Activated naive CD4-positive, alpha-beta T cell treated with anti-CD3 and anti-CD28 coated beads, Interleukin-2, amount 50 U/mL, for 72 hours (primary cell): ENCODE measurements at places on chromosomes 3 and 15.

DNA sequence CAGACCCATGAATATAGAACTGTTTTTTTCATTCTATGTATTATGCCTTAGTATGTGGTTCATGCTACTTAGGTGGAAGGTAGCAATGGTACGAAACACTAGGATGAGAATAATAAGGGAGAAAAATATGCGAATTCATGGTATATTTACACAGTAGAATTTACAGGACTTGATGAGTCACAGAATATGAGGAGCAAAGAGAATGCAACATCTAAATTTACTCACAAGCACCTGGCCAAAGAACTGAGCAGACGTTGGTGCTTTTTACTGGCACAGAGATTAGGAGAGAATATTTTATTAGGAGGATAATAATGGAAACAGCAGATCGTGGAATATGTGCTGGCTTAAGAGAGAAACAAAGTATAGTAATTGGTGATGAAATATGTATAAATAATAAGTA lies 785.4 kb upstream of the ROBO1 start:
- no peak for DNase-seq

DNA sequence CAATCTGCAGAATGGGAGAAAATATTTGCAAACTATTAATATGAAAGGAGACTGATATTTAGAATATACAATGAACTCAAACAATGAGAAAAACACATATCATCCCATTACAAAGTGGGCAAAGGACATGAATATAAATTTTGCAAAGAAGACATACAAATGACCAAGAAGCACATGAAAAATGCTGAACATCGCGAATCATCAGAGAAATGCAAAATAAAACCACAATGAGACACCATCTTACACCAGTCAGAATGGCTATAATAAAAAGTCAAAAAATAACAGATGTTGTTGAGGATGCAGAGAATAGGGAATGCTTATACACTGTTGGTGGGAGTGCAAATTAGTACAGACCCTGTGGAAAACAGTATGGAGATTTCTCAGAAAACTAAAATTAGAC lies 83.6 kb downstream of the RAP2B start:
- no peak for DNase-seq

DNA sequence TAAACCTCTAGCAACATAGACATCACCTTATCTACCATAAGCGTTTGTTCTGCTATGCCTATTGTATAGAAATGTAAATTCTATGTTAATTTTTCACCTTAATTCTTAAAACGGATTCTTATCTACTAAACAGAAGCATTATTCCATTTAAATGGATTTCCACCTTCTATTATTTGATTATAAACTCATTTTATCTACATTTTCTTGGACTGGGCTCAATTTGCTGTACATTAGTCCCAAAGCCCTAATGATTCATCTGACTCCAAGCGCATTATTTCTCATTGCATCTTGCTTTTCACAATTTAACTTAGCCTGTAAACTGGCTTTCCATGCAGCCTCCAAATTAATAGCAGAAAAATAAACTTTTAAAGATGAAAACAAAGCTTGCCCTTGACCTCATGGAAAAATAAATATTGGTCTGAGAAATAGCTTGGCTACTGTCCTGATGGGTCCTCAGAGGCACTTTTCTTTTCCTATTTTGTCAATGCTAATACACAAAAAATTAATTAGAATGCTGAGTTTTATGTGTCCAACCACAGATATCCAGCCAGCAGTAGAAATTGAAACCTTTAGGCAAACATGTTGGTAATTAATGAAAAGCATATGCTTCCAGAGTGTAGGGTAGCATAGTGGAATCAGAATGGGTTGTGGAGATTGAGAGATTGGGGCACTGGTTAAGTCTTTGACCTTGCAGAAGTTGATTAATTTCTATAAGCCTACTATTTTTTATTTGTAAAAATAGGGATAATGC lies 81.4 kb upstream of the CFAP20DC start:
- no peak for DNase-seq

DNA sequence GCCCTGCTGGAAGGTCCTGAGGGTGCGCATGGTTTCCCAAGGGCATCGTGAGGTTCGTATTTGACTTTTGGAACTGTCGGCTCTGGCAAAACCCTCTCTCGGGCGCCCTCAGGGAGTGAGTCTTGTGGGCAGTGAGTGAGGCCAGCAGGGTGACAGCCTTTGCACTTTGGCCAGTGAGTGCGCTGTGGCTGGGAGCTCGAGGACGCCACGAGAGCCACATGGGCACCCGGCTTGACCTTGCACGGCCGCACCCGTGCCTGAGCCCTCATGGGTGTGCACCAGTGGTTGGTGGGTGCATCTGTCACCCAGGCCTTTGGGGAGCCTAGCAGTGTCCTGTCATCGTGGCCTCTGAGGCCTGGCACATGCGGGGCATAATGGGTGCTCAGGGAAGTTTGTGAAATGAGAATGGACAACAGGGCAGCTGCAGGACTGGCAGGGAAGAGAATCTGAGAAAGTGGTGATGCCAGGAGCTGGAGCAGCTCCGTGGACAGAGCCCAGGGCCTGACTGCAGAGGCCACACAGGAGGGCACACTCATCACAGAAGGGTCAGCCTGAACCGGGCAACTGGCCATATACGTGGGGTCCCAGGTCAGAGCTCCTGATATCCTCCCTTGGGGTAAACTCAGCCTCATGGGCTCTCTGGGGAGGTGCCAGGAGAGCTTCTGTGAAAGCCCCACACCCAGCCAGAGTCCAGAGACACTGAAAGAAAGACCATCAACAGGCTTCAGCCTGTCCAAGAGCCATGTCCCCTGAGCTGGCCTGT lies 30.4 kb upstream of the SNRPA1 start:
- peak; percentile 41 for DNase-seq

DNA sequence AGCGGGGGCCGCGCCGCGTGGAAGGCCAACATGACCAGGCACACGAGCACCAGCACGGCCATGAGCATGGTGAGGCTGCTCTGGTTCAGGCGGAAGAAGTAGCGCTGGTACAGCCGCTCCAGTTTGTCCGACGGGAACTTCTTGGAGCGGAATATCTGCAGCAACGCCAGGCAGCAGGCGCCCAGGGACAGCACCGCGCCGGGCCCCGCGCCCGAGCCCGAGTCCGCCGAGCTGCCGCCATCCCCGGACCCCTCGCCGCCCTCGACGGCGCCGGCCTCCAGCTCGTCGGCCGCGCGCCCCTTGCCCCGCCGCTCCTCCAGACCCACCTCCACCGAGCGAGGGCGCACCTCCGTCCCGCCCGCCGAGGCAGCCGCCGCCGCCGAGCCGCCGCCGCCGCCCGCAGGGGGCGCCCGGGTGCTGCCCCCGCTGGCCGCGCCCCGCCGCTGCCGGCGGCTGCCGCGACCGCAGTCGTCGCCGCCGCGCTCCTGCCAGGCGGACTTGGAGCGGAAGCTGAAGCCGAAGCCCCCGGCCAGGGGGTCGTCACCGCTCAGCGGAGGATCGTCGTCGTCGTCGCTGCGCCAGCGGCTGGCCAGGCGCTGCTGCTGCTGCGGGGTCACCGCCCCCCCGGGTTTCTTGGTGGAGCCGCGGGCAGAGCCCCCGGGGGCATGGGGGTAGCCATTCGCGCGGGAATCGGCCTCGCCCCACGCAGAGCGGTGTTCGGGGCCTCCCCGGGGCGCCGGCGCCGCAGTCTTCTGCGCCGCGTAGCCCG lies 957 bp downstream of the ADCY5 start:
- no peak for DNase-seq

DNA sequence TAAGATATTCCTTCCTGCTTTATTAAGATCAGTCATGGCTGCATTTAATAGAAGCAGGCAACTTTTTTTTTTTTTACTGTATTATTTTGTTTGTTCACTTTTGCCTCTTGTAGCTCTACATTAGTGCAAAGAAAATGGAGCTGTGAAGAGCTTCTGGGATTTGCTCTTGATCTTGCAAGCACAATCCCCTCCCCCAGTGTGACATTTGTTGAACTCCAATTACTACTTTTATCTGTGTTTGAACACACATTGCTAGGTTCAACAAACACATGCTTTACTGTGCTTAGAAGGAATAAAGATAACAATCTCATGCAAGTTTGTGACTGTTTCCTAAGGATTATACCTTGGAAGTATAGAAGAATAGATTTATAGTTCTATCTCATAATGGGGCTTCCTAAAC lies 648.8 kb downstream of the NLGN1 start:
- no peak for DNase-seq

GRCh38 chr3:21734746-21735145 lies 16.3 kb downstream of the ZNF385D start:
- no peak for DNase-seq

- DNase-seq, result no peak
These were observed 49.7 kb upstream of the RBSN start for GRCh38 chr3:15148614-15149013.

GRCh38 chr3:122502139-122502538 lies 12.6 kb downstream of the KPNA1 start:
- no peak for DNase-seq

- DNase-seq, result no peak
These were observed 474.2 kb upstream of the ROBO2 start for GRCh38 chr3:76565496-76566210.

DNA sequence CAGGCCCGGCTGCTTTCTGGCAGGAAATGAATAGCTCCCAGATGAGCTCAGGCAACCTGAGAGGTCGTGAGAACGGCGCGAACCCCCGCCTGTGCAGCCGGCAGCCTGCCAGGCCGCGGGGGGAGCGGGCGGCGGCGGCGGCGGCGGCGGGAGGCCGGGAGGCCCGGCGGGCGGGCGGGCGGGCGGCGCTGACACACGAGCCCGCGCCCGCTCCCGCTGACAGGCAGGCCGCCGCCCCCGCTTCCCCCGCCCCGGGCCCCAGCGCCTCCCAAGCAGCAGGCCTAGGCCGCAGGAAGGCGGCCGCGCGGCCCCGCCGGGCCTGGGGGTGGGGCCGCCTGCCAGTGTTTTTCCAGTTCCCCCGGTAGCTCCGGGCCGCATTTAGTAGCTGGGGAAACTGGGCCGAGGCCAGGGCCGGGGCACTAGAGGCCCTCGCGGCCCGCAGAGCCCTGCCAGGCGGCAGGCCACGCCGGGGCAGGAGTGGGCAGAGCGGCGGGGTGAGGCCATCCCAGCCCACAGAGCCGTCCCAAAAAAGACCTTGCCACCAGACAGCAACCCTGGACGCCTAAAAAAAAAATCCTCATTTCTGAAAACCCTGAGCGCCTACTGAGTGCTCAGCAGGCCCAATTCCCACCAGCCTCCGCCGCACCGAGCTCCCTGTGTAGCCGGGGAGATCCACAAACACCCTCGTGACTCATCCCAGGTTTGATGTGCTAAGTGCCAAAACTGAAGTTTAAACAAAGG lies 5.6 kb downstream of the HES1 start:
- peak; percentile 76 for DNase-seq
